ENCODE measurements at places on chromosomes 2 and 18.

DNA sequence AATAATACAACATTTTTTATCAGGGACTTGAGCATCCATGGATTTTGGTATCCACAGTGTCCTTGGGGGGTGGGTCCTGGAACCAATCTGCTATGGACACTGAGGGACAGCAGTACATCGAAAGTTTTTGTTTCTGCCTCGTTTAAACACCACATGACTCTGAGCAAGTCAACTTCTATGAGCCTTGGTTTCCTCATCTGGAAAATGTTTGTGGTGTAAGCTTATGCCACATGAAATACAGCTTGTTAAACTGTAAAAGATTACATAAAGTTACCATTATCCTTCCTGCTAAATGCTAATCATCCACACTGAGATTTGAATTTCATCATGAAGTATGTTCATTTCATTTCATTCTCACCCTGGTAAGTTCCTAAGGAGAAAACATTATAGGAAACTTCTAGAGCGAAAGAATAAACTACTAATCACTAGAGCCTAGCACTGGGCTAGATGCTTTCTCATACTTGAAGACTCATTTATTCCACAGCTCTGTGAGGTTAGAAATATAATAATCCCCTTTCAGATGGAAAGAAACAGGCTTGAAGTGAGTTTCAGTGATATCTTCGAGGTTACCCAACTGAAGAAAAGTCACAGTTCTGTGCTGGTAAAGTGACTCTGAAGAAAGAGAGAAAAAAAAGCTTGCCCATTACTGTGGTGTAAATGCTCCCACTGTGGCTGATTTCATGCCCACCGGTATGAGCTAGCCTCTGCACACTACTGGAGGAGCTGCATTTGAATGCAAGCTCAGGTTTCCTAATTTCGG lies 29.2 kb downstream of the MCFD2 start:
- no peak for DNase-seq

DNA sequence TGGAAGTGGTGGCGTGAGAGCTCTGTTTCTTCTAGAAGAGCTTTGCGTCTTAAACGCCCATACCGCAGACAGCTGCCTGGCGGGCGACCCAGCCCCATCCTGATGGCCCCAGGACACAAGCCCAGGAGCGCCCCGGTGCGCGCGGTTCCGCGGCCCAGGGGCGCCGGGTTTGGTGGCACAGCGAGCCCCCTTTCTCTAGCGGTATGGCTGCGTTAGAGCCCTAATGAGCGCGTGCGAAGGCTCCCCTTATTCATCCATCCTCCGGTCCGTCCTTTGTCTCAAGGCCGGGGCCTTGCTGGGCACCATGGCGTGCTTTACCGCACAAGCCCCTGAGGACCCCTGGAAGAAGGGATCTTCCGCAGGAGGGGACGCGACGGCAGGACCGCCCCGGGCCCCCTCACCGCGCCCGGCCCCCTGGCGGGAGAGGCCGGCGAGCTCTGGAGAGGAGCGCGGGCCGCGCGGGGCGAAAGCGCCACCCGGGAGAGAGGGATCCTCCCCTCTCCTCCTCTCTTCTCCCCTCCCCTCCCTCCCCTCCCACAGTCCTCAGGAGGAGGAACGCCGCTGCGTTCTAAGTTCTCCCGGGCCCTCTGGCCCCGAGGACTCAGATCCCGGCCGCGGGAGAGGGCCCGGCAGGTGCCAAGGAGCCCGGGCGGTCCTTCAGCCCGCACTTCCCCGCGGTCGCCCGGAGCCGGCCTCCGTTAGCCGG lies 626 bp upstream of the SLC1A4 start:
- DNase-seq: peak; percentile 52

DNA sequence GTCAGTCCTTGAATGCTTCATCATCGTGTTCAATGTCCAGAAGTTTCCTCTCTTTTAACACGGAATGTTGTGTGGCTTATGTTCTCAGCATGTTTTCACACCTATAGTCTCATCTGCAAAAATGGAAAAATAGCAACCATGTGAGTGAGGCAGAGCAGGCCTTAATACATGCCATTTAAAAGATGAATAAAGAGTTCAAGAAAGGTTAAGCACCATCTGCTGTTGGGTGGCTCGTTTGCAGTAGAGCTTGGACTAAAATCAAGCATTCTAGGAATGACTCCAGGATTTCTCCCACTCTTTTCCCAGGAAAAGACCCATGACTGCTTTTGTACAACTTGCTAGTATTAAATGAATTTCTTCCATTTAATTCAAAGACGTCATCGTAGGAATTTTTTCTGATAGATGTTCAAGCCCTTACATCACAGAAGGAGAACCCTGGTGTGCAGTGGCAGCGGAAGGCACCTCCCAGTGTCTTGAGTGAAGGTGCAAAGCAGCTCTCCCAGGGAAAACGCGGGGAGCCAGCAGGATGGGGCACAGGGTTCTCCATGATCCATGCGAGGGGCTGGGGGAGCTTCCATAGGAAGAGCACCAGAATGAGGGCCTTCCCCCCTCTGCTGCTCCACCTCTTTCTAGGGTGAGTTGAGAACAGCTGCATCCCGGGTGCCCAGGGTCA lies 9.6 kb downstream of the DCDC2C start:
- no peak for DNase-seq

GRCh38 chr2:123895651-123896050 lies 129.4 kb upstream of the CNTNAP5 start:
- no peak for DNase-seq

GRCh38 chr2:71608034-71608433 lies 154.7 kb downstream of the DYSF start:
- DNase-seq: no peak

DNA sequence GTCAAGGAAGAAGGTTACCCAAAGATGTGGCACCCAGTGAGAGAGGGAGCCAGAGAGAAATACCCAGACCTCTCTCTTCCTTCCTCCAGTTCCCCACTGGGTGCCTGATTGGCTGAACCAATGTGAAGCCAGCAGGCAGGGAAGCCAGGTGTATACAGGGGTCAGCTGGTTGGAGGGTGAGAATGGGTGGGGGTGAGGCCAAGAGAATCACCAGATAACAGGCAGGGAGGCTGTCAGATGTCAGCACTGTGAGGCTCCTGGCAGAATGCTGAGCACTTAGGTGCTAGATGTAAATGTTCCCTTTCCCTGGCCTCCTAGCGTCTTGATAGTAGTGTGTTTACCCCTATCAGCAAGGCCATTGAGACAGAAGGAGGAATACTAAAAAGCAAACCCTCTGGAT lies 104.0 kb upstream of the MGAT5 start:
- DNase-seq: no peak

DNA sequence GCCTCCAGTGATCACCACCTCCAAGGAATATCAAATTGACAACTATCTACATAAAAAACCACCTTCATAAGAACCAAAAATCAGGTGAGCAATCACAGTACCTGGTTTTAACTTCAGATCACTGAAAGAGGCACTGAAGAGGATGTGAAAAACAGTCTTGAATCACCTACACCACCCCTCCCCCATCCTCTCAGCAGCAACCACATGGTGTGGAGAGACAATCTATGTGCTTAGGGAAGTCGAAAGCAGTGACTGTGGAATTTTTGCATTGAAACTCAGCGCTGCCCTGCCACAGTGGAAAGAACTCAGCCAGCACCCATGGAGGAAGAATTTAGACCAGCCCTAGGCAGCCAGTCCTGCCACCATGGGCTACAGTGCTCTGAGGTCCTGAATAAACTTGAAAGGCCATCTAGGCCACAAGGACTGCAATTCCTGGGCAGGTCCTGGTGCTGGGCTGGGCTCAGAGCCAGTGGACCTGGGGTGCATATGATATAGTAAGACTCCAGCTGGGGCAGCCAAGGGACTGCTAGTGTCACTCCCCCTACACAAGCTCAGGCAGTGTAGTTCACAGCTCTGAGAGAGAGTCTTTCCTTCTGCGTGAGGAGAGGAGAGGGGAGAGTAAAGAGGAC lies 75.6 kb downstream of the ATL2 start:
- no peak for DNase-seq

- no peak for DNase-seq
Measured at GRCh38 chr2:240539906-240540305, 17.9 kb downstream of the ANKMY1 start.

DNA sequence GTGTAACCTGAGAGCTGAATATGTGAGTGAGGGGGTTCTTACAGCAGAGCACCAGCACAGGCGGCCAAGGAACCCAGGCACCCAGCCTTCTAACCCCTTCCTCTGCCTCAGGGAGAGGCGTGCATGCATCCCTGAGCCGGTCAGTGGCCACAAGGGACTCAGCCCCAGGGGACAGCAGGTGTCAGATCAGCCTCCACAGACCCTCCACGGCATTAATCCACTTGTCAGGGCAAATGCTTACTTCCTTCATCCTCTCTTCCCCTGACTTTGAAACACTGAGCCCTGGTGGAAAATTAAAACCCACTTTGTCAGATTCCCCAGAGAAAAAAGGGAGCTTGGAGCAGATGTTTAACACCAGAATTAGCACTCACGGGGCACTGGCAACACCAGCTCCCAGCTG lies 60.5 kb upstream of the SMAD2 start:
- no peak for DNase-seq

DNA sequence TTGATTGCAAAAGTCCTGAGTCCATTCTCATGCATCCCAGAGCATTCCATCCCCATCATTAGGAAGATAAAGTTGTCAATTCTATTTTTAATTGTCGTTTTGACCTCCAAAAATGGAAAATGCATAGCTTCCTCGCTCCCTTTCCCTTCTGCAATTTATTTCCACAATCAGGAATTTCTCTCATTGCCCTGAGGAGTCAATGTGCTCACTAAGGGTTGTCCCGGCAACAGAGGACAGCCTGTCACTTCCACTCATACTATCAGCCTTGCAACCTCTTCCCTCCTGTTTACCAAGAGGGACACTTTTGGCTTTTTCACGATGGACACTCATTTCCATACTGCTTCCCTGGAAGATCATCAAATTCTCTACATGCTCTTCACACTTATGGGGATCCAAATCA lies 164.8 kb downstream of the MYO5B start:
- no peak for DNase-seq

- no peak for DNase-seq
Measured at GRCh38 chr2:104862058-104862941, 8.4 kb downstream of the POU3F3 start.

DNA sequence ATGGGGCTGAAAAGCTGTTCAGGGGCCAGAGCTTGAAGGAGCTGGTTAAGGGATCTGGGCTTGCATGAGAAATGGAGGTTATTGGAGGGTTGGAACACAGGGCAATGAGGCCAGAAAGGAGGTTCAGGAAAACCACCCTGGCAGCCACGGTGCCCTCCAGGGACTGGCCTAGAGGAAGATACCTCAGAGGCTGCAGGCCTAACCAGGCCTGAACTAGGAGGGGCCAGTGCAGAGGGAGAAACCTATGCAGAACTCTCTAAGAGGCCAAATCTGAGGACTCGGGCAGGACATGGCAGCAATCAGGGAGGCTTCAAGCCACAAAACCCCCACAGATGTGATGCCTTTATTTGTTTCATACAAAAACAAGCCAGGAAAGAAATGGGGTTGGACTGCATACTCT lies 66.8 kb downstream of the BIN1 start:
- DNase-seq: no peak

DNA sequence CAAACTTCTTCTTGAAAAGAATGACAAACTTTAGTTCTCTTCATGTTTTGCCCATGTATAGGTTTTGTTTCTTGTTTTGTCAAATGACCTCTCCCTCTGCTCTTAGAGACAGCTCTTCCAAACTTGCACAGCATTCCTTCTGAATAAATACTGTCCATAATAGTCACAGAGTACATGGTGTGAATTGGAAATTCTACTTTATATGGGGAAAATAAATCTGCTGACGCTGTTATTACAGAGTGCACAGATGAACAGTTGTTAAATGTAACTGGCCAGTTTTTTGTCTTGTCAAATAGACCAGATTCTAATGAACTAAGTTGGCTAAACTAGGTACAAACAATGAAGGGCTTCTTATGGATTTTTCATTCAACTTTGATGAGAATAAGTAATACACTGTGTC lies 115.8 kb upstream of the DTNA start:
- DNase-seq: no peak

- DNase-seq: no peak
Measured at GRCh38 chr2:159680692-159681091, 31.6 kb upstream of the MARCHF7 start.

DNA sequence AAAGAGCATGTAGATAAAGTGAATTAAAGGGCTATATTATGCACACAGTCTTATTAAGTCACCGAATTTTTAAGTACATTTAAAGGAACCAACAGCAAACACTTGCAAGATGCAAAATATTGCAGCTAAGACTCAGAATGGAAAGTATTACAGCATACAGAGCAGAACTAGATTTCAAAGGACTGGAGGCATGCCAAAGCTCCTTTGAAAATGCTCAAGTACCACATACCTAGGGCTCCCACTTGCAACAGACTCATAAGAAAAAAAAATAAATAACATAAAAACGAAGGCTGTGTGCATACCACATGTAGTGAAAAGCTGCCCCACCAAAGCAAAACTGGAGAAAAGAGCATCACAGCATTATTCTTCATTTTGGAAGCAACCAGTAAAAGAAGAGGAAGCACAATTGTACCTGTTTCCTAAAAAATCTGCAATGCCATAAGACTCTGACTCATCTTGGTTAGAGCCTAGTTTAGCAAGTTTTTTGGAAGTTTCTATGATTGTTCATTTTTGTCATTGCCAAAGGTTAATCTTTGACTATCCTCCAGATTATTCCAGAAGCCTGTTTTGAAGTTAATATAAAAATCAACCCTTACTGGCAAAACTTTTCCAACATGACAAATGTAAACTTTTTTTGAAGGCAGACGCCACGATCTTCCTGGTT lies 306.0 kb upstream of the COL3A1 start:
- no peak for DNase-seq

GRCh38 chr2:220510668-220511067 lies 883.2 kb downstream of the SLC4A3 start:
- DNase-seq: no peak

DNA sequence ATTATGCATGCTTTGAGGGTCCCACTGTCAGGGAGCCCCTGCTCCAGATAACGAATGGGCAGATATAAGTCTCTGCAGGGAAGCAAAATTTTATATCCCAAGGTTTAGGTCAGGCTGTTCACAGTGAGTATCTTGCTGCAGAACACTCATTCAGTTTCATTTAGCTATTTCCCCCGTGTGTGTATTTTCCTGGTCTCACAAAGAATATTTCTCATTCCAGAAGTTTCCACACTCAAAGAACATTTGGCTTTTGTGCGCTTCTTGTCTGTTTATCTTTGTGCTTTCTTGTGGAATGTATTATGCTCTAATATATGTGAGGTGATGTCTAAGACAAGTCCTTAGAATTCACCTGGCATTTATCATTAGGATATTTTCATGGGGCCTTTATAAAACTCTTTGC lies 140.4 kb upstream of the MMADHC start:
- no peak for DNase-seq

DNA sequence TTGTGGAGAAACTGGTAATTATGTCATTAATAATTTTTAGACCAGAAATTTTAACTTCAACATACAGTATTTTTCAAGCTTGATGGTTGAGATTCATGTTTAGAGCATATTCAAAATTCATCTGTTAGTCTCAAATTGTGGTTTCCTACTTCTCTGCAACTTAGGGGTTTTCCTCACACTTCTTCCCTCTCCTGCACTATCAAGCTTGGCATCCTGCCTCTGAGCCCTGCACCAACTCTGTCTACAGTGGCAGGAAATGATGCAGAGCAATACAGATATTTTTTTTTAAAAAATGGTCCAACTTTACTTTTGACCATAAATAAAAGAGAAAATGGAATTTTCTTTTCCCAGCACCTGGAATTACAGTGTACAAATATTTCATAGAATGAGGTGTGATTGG lies 247.3 kb downstream of the NUP35 start:
- DNase-seq: no peak
